ENCODE measurements at places on chromosomes 7 and 10.

DNA sequence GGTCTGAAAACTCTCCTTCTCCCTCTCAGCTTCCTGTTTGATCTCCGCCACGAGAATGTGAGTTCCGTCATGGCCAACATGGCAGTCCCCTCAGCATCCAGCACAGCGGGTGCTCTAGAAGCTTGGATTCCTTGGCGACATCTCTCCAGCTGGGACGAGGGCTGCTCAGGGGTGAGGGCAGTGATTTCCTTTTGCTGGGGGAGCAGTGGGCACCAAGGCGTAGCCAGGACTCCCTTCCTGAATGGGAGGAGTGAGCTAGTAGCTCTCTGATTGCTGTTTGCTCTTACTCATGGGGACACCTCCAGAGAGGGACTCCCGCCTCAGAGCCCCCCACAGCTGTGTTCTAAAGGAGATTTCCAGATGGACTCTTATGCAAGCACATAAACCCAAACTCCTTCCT, 28.8 kb upstream of the CTBP2 start:
- no peak for DNase-seq

GRCh38 chr7:13049946-13050345, 362.5 kb downstream of the ARL4A start:
- DNase-seq = no peak

DNA sequence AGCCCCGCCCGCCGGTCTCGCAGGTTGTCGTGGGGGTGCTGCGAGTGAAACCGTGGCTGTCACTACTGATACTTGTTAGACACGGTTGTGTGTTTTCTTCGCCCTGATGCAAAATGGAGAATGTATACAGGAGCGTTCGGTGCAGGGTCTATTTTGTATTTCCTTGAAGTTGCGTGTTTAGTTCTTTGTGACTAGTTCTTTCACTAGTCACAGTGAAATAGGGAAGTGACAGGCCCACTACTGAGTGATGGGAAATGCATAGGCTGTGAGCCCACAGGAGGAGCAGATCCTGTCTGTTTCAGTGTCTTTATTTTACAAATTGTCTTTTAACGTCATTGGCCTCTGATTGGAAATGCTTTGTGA, 675 bp downstream of the ABRAXAS2 start:
- peak; percentile 50 for DNase-seq

DNA sequence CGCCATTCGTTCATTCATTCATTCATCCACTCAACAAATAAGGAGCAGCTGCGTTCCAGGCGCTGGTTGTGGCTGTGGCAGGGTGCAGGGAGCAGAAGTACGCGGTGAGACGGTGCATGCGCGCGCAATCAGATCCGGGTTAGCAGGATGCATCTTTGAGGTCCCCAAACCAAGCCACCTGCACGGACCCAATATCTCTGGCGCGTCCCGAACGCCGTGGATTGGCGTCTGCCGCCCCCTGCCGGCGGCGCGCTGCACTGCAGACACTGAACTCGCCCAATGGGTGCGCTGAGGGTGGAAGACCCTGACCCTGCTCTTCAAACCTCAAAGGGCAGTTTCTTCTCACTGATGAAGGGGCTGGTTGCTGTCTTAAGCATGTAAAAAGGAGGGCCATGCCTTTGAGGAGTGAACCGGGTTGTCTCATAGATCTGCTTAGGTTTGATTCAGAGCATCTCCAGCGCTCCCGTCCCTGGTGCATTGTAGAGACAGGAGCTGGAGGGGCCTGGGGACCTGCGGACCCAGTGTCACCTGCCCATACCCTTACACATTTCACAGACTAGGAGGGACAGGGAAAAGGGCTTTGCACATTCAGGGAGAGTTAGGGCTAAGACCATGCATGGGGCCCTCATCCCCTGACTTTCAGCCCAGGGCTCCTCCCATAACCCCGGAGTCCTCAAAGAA, 102.5 kb downstream of the RAMP3 start:
- peak; percentile 64 for DNase-seq

GRCh38 chr10:89870936-89871335, 169.5 kb downstream of the KIF20B start:
- DNase-seq = no peak

DNA sequence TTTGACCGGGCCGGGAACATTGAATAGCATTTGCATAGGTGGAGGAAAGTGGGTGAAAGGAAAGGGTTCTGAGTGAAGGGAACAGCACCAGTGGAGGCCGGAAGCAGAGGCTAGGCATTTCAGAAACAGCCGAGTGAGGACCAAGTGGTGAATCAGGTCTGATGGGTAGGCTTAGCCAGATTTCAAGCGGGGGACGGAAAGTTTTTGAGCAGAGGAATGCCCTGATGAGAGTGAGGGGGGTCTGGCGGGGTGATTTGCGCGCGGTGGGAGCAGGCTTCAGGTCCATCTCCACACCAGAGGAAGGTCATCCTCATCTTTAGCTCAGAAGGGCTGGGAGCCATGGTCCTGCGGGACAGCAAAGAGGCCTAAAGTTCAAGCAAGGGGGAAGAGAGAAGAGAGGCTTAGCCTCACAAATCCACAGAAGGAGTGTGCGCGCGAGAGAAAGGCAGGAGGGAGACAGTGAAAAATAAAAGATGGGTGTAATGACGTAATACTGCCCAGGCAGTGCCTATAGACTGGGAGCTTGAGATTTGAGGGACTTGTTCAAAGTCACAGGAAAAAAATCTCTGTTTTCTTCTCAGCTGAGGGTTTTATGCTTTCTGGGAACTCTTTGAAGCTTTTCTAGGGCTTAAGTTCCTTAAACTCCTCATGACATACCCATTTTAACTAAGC, 1.0 kb upstream of the DENND2A start:
- peak; percentile 9 for DNase-seq

GRCh38 chr7:2045559-2046405, 187.0 kb downstream of the MAD1L1 start:
- DNase-seq = no peak

DNA sequence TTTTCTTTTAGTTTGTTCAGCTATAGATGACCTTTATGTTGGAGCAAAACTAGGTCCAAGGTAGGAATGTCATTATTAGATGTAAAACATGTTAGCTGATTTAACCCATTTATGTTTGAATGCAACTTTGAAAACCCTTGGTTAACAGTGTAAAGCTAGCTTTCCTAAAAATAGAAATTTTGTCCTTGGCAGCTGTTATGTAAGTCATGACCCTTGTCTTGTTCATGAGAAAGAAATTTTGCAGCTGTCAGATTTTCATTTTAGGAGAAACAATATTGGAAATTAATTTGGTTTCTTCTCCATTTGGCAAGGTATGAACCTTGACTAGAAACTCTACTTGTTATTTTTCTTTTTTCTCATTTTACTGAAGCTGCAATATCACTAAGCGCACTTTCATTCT, 23.9 kb upstream of the CCAR1 start:
- no peak for DNase-seq

- no peak for DNase-seq
Measured at GRCh38 chr10:85490431-85490830, 876.2 kb downstream of the GRID1 start.

DNA sequence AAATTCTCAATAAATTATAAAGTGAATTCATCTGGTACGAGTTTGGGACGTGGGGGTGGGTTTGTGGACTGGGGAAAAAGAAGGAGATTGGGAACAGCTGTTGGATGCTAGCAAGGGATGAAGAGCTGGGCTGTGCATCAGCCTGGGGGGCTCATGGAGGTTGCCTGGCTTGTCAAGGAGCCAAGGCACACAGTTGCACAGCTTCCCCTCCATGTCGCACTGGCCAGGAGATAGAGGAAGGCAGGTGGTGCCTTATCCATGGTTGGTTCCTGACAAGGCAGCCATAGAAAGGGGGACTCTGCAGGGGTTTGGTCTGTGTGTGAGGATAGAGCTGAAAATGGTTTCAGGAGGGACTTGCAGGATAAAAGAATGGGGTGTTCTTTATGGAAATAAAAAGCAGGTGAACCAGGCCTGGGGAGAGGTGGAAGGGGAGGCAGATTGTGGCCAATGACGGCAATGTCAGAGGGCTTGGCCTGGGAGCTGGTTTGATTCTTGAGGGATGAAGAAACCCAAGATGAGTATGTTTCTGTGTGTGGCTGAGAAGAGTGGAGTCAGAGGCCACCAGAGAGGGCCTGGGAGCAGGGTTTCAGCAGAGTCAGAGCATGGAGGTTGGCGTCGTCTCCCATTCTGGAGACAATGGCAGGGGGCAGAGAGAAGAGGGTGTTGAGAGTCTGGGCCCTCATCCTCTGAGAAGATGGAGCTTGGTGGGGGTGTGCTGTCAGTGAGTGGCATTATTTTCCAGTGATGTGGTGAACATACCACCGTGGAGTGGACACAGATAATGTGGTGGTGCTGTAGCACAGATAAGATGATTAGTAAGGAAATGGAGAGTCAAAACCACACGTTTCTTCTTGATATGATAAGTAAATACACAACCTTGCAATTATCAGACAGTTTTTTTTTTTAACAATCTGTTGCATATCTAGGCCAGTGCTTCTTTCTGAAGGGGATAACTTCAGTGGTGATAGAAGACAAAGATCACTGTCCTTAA, 108.2 kb downstream of the PTPN20 start:
- DNase-seq = no peak

DNA sequence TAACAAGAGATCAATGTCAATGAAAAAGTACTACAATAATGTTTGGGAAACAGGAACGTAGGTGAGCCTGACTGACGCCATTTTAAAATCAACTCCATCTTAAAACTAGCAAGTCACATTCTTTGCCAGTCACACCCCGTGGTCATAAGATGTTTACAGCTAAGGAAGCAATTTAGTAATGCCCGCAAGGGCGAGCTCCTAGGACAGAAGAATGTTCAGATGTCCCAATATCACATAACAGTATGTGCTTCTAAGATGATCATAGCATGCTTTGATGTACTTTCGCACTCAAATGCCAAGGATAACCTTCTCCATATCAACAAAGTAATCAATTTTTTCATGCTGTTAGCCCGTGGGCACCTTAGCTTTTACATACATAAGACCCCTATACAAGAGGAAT, 113.8 kb upstream of the EGFR start:
- peak; percentile 21 for DNase-seq

DNA sequence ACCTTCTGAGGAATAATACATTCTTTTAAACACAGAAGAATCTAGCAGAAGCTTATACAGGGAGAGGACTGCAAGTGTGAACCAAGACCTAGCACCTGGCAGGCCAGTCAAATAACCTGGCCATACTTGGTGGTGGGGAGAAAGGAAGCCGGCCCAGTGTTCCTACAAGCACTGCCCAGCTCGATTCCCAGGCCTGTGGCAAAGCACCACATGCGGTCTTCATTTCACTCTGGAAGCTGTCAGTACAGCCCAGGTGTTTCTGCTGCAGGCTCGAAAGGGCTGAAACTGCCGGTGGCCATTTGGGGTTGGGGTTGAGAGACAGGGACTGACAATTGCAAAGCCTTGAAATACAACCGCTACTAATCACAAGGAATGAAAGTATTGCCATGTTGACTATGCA, 50.8 kb upstream of the EGFR start:
- no peak for DNase-seq
